GM18507 (cell line): ENCODE measurements at places on chromosomes 11 and 22.

DNA sequence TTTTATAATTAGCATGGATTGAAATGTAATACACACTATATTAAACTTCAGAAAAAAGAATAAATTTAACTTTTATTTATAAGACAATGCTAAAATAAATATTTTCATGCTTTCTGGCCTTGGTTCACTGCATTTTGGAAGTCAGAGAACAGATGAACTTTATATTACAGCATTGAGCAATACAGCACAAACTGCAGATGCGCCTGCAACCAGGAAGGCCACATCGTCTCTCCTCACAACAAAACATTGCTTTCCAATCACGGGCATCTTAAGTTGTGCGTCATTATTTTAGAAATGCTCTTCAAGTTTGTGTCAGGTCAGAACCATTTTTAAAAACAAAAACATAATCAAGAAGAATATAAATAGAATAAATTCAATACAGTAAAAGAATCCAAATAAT is 89.3 kb upstream of the CEP126 start:
- no peak for DNase-seq

GRCh38 chr22:25753252-25753651 is 11.3 kb downstream of the MYO18B start:
- DNase-seq: no peak

GRCh38 chr11:93623920-93624319 is 37.6 kb upstream of the CEP295 start:
- DNase-seq: no peak

GRCh38 chr11:28228196-28228895 is 120.2 kb downstream of the METTL15 start:
- no peak for DNase-seq

DNA sequence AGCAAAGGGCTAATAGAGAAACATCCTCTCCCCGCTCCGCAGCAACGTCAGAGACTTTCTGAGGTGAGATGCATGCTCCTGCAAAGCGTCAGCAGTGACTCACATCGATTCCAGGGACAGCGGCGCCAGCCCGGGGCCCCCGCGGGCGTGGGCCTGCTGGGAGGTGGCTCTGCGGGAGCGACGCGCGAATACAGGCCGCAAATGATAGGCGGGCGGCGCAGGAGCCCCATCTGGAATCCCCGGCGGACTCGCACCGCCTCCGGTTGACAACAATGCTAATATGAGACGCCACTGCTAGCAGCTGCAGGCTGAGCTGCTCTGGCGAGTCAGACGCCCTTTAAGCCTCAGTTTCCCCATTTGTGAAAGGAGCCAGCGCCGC is 557 bp downstream of the RANGAP1 start:
- DNase-seq: no peak
